ENCODE measurements at places on chromosomes 3 and 15.
A peak's percentile ranks its signal among the peaks of the same experiment; 100 is the strongest.

DNA sequence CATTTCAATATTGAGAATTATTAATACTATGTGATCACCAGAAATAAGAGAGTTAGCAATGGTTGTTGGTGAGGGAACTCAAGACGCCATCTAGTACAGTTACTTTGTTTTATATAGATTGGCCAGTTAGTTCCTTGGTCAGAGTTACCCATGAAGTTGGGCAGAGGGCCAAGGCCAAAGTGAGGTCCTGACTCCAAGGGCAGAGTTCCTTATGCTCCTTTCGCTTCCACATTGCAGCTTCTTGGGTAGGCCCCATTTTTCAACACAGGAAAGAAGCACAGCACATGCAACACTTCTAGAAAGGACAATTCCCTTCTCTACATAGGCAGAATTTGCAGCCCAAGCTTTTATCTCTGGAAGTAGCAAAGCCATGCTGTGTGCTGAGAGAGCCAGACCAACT, 178.6 kb downstream of the KCNAB1 start:
- DNase-seq: no peak

DNA sequence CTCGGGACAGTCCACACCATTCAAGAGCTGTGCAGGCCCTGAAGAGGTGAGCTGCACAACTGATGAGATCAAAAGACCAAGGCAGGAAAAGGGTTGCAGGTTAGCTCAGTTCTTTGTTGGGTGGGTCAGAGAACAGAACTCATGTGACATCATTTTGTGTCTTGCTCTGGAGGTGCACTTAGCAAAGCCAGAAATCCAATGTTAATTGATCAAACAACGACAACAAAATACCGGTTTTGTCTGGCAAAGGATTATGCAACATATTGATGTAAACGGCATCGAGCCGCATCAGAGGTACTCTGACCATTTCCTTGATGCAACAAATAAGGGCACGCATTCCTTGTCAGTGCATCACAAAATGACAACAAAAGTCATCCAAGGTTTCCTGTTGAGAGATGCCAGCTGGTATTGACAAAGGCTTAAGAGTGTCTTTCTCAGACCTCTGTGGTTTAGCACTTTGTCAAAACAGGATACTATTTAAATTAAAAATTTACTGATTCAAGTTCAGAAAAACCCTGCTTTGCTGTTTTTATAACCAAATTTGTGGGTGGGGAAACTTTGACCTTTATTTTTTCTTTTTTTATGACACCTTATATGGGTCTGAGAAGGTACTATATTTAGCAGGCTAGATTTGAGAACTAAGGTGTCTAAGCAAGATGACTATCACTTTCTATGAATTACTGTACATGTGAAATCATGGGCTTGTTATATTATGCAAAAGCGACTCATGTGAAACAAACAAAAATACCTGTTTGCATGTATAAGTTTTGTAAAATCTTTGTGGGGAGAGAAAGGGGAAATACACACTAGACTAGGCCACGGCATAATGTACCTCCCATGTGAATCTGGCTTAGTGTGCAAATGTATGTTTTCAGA, 496.1 kb downstream of the FOXP1 start:
- no peak for DNase-seq

DNA sequence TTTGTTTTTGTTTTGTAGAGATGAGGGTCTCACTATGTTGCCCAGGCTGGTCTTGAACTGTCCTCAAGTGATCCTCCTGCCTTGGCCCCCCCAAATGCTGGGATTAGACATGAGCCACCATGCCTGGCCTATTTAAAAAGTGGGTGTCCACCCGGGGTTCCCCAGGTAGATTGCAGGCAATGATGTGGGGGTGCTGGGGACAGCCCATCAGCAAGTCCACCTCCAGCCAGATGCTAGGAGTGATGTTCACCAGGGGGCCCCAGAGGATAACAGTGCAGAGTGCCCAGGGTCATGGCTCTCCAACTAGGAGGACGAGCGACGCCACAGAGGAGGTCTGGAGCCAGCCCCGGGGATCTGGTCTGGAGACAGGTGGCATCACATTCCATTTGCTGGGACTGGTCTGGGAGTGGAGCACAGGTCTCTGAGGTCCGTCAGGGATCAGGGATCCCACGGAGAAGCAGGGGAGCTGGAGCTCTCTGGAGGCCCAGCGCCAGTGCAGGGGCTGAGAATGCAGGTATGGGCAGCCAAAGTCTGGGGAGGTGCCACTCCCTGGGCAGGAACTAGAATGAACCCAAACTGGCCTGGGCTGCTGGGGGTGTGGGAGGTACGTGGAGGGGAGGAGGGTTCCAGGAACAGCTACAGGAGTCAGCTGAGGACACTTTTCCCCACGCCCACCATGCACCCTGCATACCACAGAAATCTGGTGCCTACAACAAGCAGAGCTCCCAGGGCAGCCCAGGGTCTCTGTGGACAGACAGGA, 51.2 kb upstream of the PCSK6 start:
- no peak for DNase-seq

DNA sequence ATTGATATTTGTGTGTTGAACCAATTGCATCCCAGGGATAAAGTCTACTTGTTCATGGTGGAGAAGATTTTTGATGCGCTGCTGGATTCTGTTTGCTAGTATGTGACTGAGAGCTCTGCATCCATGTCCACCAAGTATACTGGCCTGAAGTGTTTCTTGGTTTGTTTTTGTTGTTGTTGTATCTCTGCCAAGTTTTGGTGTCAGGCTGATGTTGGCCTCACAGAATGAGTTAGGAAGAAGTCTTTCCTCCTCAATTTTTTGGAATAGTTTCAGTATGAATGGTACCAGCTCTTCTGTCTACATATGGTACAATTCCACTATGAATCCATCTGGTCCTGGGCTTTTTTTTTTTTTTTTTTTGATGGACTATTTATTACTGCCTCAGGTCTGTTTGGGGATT, 50.9 kb upstream of the OSTN start:
- no peak for DNase-seq

- no peak for DNase-seq
Measured at GRCh38 chr3:55164191-55164590, 236.3 kb upstream of the LRTM1 start.

DNA sequence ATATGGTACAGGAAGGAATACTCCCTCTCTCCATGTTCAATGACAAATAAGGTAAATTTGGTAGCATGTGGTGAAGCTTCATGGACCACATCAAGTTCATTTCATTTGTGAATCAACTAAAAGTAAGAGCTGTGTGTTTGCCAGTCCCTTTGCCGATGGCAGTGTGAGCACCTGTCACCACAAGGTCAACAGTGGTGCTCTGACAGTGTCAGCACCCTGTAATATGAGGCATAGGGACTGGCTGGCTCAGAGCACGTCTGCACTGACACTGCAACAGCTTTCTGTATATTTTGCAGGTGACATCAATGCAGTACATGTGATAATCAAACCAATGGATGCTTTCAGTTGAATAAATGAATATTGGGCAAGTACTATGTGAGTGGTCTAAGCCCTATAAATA, 852.4 kb downstream of the TUSC7 start:
- DNase-seq: no peak

GRCh38 chr3:117355566-117355965, 646.0 kb downstream of the TUSC7 start:
- peak; percentile 38 for DNase-seq

DNA sequence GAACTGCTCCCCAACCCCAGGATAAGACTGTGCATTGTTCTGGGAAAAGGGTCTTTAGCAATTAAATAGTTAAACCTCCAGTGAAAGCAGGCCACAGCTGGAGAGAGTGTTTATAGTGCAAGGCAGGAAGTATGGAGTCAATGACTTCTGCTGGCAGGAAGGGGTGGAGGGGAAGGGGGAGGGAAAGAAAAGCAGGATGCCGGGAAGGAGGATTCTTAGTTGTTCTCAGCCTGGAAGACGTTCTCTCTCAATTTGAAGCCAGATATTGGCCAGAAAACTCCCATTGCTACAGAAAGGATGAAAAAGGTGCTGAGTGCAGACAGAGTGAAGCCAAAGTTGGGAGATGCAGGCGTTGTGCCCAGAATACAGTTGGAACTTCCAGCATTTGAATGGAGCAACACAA, 35.7 kb upstream of the ACTL6A start:
- DNase-seq: peak; percentile 14

- DNase-seq: no peak
Measured at GRCh38 chr3:16401273-16401672, 112.2 kb downstream of the RFTN1 start.

GRCh38 chr3:109927161-109927560, 589.8 kb upstream of the DPPA4 start:
- no peak for DNase-seq

- DNase-seq: no peak
Measured at GRCh38 chr3:113910966-113911365, 36.8 kb upstream of the ZDHHC23 start.

GRCh38 chr3:116103868-116104530, 341.3 kb downstream of the LSAMP start:
- no peak for DNase-seq

- DNase-seq: no peak
Measured at GRCh38 chr3:153978006-153978405, 143.2 kb upstream of the ARHGEF26 start.

- DNase-seq: no peak
Measured at GRCh38 chr3:55165704-55166405, 238.0 kb upstream of the LRTM1 start.

DNA sequence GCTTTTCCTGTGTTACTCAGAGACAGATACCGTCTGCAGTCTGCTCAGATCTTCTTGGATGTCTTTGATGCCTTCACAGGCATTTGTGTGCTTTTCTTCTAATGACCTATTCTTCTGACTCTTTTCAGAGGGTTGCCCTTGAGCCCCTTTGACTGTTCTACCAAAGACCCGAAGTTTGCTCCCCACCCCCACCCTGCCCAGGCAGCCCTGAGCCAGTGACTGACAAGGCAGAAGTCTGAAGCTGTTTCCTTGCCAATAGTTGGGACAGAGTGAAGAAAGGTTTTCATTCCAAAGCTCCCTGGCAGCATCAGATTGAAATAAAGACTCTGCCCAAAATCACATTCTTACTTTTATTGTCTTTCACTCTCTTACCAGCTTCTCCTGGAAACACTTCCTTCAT, 9.0 kb upstream of the ATP13A5 start:
- no peak for DNase-seq

DNA sequence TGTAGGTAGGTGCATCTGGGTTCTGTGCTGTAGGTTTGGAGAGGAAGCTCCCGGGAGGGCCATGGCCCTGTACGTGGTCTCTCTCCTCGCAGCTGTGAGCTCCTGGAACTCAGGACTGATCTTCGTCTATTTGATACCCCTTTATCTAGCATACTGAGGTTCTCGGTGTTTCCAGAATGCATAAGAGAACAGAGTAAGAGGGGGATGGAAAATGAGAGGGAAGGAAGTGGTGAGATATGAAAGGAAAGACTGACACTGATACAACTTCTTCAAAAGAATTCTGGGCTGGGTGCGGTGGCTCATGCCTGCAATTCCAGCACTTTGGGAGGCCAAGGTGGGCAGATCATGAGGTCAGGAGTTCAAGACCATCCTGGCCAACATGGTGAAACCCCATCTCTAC, 90.7 kb downstream of the CHRD start:
- DNase-seq: no peak

GRCh38 chr3:154889227-154889634, 190.9 kb upstream of the MME start:
- DNase-seq: no peak

DNA sequence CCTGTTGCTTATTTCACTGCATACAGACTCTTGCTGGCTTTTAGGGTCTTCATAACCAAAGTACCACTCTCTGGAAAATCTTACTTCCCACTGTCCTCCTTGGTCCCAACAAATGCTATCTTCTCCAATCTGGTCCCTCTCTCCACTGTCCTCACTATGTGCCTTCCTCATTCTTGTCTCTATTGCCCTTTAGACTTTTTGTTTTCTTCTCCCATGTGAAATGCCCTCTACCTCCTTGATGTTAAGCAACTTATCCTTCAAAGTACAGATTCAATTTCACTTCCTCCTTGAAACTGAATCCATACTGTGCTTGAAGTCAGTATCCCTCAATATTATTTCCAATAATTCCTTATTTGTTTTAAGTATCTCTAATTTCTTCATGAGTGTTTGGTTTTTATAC, 60.8 kb downstream of the CGGBP1 start:
- DNase-seq: no peak

GRCh38 chr3:192607798-192608197, 119.5 kb downstream of the FGF12 start:
- DNase-seq: no peak

DNA sequence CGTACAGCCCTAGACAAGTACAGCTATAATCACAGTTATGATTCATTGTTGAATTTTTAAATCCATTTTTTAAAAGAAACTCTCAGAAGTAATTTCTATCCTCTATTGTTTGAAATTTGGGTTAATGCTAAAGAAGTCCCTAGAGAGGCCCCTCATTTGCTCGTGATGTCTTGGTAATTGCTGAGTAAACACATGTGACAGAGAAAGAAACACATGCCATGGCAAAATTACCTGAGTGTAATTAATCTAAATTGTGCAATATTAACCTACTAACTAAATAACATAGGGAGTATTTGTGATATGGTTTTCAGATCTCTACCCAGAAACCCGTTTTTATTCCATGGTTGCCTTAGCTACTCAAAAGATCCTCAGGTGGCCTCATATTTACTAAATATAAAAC, 10.8 kb downstream of the NEK10 start:
- DNase-seq: peak; percentile 23

DNA sequence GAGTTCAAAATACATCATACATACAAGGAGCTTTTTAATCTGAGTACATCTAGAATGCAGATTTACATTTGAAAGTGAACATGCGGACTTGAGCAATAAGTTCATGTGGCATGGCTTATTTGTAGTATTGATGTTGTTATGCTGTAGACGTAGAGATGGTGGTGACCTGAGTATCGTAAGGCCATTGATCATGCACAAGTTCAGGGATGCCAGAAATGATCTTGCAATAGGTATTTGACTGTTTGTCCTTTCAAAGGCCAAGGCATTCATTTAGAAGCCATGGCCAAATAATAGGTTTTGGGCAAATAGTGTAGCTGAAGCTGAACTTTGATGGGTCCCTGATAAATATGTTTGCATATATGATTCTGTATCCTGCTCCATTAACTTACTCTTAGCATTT, 35.0 kb downstream of the ARNT2 start:
- no peak for DNase-seq

- no peak for DNase-seq
Measured at GRCh38 chr3:53171827-53172505, 11.0 kb downstream of the PRKCD start.

DNA sequence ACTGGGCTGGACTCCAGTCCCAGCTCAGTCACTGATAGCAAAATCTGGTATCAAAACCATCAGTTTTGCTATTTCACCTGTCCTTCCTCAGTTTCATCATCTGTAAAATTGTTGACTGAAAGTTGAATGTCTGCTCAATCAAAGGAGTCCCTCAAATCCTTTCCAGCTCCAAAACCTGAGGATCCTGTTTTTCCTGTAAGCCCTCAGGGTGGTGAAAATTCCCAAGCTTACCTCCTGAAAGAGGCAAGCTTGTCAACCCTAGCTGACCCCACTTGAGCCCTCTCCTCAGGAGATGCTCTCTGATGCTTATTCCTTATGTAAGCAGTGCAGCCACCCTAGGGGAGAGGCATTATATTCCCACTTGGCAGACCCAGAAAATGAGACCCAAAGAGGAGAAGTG, 82.6 kb downstream of the HMG20A start:
- DNase-seq: no peak

- no peak for DNase-seq
Measured at GRCh38 chr3:72129501-72130094, 344.6 kb upstream of the PROK2 start.

- no peak for DNase-seq
Measured at GRCh38 chr15:57873564-57874209, 167.2 kb downstream of the POLR2M start.

GRCh38 chr3:10357592-10358308, 36.8 kb upstream of the SEC13 start:
- no peak for DNase-seq

- no peak for DNase-seq
Measured at GRCh38 chr3:10290481-10291176, 2.1 kb downstream of the GHRL start.
